ENCODE measurements at places on chromosomes 13 and 19.
A peak's percentile ranks its signal among the peaks of the same experiment; 100 is the strongest.

- no peak for DNase-seq
Observed at GRCh38 chr13:113075711-113076110, 29.9 kb upstream of the F7 start.

- DNase-seq = no peak
Observed at GRCh38 chr13:26219726-26220125, 2.4 kb downstream of the RNF6 start.

GRCh38 chr13:95335667-95336066 lies 34.4 kb upstream of the ABCC4 start:
- no peak for DNase-seq

- no peak for DNase-seq
Observed at GRCh38 chr19:32914879-32915660, 45.5 kb upstream of the SLC7A9 start.

DNA sequence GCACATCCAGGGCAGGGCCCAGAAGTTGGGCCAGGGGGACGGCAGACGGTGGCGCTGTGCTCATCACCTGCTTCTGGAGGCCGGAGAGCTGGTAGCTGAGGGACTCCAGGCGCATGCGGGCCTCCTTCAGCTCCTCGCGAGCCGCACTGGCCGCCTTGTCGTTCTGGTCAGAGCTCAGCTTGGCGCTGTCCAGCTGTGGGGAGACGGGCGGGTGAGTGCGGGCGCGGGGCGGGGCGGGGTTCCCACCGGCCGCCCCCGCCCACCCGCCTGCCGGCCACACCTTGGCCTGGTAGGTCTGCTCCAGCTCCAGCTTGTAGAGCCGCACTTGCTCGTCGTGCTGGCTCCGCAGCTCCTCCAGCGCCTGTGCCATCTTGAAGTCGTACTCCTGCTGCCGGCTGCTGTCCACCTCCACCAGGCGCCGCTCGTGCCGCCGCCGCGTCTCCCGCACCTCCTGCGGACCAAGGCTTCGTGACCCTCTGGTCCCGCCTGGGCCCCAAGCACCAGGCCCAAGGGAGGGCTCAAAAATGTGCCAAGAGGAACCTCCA lies 7.4 kb upstream of the TIMM13 start:
- DNase-seq = no peak

DNA sequence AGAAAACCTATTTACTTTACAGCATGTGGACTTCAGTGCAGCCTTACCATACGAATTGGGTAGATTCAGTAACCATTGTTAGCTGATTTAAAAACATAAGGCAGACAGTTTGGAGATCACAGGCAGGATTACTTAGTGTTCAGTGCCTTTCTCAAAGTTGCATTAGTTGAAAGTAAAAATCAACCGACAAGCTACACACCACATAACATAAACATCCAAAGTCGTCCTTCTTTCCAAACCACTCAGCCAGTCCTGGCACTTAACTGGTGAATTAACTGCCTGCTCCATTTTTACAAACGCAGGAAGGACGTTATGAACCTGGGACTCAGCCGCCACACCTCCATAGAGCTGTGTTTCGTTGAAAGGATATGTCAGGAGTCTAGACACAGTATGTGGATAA lies 91.4 kb downstream of the COL4A1 start:
- DNase-seq = no peak

DNA sequence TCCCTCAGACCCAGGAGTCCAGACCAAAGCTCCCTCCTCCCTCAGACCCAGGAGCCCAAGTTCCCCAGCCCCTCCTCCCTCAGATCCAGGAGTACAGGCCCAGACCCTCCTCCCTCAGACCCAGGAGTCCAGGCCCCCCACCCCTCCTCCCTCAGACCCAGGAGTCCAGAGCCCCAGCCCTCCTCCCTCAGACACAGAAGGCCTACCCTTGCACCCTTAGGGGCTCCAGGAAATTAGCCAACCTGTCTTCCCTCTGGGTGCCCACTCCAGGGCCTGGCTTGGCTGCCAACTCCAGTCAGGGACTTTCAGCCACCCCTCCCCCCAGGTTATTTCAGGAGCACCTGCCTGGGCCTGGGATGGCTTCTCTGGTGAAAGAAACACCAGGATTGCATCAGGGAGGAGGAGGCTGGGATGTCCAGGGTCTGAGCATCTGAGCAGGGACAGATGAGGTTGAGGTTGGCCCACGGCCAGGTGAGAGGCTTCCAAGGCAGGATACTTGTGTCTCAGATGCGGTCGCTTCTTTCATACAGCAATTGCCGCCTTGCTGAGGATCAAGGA lies at the start of gene FGF21:
FGF21 (plus strand) TSS at position 441 of the 558 bp plus-strand sequence. CDS start 713 bp downstream, outside the sequence.
- no peak for DNase-seq

DNA sequence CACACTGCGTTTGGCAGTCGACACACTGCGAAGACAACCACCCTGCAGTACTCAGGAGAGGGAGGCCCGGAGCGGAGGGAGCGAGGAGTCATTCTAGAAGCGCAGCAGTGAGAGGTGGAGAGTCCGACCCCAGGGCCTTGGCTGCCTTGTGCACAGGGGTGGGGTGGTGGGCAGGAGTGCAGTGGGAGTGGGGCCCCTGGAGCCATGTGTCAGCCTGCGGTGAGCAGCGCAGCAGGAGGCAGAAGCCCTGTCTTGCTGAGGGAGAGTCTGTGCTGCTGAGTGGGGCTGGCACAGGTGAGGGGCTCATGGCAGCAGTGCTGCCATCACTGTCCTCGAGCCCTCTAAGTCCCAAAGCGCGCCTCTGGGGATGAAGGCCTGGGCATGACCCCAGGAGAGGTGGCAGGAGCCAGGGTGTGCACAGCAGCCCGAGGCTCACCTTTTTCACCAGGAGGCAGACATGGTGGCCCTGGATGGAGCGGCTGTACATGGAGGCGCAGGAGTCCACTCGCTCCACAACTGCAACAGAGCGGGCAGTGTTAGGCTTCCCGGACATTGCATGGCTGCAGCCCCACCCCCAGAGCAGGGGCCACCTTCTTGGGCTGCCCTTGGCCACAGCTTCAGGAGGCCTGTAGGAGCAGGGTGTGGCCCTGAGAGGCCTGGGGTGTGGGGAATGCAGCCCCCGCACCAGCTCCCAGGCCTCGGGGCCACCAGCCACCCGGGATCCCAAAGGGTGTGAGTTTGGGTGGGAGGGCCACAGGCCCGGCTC lies 11.7 kb downstream of the IZUMO4 start:
- DNase-seq = no peak

- peak; percentile 26 for DNase-seq
Observed at GRCh38 chr13:43786766-43787517, at the start of gene ENOX1. Gene ENOX1 (minus strand): TSS chr13:43786972.

DNA sequence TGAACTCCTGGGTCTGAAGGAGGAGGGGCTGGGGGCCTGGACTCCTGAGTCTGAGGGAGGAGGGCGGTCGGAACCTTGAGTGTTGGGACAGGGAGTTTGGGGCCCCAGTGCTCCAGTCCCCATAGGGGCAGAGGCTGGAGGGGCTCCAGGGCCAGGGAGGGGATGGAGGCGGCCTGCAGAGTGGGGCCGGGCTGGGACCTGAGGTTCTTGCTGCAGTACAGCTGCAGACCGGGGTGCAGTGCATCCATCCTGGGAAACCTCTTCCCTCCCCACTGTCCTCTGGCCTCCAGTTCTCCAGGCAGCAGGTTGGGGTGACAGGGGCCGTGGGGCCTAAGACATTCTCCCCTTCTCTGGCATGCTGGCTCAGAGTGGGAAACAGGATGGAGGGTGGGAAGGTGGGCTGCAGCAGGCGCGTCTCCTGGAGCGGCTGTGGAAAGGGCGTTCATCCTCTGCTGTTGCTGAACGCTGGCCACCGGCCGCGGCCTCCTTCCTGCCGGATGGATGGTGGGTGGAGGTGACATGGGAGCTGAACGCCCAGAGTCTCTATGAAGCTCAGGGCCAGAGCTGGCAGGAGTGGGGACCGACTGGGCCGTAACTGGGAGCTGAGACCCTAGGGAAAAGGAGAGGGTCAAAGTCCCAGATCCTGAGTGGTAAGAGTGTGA lies 1.6 kb downstream of the BRSK1 start:
- no peak for DNase-seq

DNA sequence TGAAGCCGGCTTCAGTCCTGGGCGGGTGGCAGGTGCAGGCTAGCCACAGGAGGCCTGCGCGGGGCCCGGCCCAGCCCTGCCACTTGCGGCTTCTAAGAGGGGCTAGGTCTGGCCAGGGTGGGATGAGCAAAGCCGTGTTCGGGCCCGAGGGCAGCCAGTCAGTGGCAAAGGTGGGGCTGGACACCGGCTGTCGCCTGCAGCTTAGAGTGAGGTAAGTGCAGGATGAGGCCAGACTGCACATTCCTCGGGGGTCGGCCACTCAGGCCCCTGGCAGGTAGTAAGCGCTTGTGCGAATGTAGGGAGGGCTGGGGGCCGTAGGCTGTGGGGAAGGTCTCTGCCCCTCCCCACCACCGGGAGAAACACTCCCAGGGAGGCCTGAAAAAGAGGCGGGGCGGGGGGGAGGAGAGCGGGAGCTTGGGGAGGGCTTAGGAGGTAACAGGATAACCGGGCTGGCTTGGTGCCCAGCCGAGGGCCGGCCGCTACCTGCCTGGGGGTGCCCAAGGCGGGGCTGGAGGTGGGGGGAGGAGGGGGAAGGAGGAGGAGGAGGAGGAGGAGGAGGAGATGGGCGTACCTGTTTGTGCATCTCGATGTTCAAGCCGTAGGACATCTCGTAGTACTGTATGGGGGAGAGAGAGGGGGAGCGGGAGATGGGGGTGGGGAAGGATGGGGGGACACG lies 6.4 kb downstream of the TLE5 start:
- no peak for DNase-seq

DNA sequence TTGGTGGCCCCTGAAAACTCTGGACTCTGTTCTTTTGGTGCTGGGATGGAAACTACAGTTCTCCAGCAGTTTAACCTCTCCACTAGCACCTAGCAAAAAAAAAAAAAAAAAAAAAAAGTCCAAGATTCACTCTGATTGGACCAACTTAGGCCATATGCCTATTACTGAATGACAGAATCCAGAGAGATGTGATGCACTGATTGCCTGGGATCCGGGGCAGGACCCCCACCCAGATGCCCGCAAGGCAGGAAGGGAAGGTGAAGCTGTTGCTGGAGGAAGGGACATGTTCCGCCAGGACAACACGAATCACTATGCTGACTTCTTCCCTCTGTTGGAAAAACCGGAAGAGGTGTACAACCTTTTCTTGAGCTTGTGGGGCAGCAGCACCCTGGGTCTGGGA lies 152.5 kb upstream of the ZNF536 start:
- DNase-seq = no peak

- no peak for DNase-seq
Observed at GRCh38 chr19:13723206-13723605, 41.1 kb upstream of the MRI1 start.

- DNase-seq = no peak
Observed at GRCh38 chr13:49464085-49464484, 20.0 kb downstream of the SETDB2 start.

DNA sequence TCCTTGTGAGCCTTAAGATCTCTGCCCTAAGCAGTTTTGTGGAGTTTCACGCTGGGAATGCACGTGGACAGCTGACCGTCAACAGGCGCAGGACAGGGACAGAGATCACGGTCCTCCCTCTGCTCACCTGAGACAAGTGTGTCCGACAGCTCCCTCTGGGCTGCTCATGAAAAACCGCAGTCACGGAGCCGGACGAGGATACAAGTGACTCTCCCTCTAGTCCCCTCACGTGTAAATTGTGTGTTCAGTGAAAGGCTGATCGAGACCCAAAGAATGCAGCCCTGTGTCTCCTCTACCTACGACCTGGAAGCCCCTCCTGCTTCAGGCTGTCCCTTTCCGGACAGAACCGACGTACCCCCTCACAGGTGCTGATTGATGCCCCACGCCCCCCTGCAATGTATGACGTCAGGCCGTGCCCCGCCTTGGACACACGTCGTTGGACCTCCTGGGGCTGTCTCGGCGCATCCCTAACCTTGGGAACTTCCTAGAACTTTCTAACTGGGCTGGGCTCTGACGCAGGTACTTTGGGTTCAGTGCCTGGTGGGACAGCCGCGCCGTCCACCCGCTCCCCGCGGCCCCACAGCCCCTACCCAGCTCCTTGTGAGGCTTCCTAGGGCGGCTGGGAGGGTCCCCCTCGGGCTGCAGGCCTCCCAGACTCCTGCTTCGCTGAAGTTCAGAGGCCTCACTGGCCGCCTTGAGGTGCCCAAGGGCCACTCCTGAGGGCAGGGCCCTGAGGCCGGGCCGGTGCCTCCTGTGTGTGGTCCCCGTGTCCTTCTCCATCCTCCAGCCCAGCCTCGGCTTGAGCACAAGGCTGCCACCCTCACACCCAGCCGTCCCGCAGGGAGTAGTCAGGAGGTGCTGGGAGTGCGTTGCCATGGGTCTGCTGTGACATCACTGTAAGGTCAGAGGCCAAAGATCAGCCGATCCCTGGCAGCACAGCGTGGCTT lies at the start of gene C13orf46:
C13orf46 (minus strand) TSS at position 859 of the 947 bp plus-strand sequence; CDS start at position 780, 79 bp downstream.
- DNase-seq = no peak

- DNase-seq = no peak
Observed at GRCh38 chr13:31361673-31362072, 161.9 kb downstream of the B3GLCT start.

Data from stimulated activated CD4-positive, alpha-beta T cell treated with anti-CD3 and anti-CD28 coated beads, Interleukin-1b, Interleukin-23, amount 100 ng/mL, for 4 hours (primary cell).